ENCODE measurements at places on chromosomes 16 and 17.

DNA sequence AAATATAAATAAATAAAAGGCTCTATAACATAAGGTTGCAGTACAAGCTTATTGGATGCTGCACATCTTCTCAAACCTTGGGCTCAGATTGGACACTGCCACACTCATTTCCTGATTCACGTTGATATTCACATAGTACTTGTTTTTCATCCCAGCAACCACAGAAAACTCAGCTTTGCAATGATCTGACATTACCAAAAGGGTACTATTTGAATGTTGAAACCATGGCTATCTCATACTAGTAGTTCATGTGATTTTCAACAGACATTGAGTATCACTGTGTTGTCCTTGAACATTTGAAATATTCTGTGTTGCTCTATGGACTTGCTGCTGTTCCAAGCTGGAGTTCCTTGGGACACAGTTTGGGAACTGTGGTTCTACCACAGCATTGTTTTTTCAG, 14.0 kb upstream of the DDX52 start:
- no peak for DNase-seq

GRCh38 chr16:54407596-54407995, 121.0 kb upstream of the IRX3 start:
- no peak for DNase-seq

DNA sequence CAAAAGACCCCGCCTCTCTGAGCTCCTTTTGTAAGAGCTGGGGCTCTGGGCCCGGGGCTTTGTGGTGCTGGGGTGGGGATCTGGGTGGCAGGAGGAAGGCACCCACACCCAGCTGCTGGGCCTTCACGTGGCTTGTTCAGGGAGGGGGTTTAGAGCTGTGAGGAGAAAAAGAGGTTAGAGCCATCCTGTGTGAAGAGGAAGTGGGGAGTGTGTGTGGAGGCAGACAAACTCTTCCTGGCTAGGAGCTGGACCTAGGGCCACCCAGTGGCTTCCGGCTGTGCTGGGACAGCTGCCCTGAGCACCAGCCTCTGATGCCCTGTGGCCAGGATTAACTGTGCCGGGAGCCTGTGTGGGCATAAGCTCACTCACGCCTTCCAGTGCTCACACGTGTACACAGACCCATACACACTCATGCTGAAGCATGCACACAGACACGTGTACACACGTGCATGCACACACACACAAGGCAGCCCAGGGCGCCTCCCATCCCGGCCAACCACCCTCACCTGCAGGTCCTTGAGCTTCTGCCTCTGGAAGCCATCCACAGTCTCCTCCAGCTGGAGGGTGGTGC, 7.4 kb downstream of the CIBAR2 start:
- DNase-seq, result peak; percentile 8

GRCh38 chr17:55090079-55090492, 121.5 kb downstream of the STXBP4 start:
- DNase-seq, result peak; percentile 56

DNA sequence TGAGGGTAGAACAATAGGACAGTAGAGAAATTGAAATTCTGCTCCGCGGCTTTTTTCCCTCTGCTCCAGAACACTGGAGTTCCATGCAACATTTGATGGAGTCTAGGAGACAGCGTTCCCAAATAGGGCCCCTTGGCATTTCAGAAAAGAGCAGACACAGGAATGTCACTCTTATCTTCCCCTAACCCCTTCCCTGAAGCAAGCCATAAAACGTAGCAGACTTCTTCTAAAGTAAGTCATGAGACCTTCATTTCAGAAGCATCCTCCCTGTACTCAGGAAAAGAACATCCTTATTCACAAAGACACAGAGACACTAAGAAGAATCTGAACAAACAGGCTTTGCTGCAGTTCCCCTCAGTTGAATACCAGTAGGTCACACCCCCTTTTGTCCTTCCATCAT, 296.1 kb upstream of the SOX9 start:
- DNase-seq, result no peak

DNA sequence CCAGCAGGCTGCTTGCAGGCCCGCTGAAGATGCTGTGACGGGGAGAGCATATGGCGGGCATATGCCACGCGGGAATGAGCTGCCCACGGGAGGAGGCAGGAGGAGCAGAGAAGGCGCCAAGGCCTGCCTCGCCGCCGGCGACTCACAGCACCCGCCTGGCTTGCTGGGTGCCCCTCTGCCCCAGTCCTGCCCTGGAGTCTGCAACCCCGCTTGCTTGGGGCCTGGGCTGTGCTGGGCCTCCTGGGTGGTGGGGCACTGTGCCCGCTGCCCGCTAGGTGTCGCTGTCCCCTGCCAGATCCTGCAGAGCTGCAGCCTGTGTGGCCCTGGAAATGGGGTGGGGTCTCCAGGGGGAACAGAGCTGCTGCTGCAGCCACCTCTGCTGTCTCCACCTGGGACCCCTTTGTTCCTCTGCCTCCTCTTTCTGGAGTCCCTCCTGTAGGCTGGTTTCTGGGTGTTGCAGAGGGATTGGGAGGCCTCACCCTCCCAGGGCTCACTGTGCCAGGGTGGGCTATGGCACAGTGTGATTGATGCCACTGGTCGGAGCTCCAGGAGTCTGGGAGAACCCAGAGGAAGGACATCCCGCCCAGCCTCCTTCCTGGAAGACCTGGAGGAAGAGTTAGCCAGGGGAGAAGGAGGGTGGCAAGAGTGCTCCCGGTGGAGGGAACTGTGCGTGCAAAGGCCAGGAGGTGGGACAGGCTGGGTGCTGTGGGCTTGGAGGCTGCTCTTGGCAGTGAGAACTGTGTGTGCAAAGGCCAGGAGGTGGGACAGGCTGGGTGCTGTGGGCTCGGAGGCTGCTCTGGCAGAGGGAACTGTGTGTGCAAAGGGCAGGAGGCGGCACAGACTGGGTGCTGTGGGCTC, 141.0 kb upstream of the CIBAR2 start:
- DNase-seq, result no peak

- peak; percentile 38 for DNase-seq
Observed at GRCh38 chr17:80101946-80102663, 724 bp downstream of the GAA start.

- no peak for DNase-seq
Observed at GRCh38 chr17:78753316-78754250, 28.5 kb downstream of the CYTH1 start.

DNA sequence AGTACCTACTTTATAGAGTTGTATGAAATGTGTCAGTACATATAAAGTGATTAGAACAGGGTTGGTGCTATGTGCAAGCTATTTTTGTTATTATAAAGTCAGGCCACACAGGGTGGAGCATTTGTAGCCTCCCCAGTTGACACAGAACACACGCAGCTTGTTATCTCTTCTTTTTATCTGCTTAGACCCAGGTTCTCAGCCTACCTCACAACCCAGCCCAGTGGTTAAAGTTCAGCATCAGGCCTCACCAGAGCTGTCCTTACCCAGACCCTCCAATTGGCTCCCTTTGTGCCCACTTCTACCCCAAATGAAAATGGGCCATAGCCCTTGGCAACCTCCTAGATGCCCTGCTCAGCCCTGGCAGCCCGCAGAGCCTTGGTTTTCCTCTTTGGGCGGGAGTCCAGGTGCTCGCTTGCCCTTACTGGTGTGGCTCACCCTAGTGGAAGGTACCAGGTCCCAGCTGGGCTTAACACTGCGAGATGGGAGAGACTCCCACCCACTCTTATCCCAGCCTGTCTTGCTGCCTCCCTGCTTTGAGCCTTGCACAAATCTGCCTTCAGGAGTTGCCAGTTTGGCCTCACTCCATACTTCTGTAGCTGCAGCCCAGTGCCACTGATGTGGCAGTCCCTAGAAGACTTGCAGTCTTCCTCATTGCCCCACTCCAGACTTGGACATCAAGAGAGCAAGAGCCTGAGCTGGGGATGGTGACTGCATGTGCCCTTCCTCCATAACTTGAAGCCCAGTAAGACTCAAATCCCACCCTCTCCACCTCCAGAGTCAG, 1.1 kb upstream of the PIGS start:
- no peak for DNase-seq

DNA sequence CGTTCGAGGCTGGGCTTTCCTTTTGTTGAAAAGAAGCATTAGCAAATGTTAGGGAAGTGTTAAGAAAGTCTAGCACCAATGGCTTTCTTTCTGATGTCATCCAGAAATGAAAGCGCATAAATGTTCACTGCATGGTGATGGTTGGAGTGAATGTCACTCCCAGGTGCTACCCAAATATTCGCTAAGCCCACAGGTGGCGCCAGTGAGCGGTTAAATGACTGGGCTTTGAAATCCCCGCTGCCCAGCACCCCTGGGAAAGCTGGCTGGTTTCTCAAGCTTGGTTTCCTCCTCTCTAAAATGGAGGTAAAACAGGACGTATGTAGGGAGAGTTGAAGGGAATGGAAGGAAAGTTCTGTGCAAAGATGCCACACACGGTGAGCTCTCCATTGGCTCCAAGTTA, 104.4 kb downstream of the IRX5 start:
- no peak for DNase-seq

DNA sequence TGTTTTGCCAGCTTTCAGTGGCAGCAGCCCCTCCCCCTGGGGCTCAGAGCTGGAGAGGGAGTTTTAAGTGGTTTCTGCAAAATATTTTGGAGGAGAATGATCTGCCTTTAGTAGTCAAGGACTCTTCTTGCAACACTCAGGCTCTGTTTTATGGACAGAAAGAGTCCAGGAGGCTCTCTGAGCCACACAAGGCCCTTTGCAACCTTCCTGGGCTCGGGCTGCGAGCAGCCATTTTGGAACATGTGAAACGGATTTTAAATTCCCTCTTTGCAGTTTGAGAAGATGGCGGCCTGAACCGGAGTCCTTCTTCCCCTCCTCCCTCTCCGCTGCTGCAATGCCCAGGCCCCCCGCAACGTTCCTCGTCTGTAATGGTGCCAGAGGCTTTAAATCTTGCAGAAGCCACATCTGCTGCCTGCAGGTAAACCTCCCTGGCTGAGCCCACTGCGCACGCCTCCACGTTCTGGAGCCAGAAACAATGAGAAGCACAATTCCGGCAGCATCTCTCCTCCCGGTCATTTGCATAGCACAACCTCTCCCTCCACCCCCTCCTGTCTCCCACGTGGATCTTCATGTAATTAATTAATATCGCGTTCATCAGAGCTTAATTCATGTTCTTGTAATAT, 386.1 kb downstream of the SEC14L1 start:
- DNase-seq, result no peak

DNA sequence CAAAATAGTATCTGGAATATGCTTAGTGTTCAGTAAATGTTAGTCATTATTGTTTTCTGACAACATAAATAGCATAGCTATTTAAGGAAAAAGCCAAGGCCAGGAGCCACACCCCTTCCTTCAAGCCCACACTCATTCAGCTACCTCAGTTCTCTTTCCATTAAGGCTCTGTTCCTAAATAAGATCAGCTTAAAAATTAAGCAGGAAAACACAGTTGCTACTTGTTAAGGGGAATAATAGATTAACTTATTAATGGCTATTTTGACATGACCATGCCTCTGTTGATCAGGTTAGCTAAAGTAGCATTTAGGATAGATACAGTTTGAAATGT, 158.1 kb downstream of the CHD9 start:
- DNase-seq, result no peak

DNA sequence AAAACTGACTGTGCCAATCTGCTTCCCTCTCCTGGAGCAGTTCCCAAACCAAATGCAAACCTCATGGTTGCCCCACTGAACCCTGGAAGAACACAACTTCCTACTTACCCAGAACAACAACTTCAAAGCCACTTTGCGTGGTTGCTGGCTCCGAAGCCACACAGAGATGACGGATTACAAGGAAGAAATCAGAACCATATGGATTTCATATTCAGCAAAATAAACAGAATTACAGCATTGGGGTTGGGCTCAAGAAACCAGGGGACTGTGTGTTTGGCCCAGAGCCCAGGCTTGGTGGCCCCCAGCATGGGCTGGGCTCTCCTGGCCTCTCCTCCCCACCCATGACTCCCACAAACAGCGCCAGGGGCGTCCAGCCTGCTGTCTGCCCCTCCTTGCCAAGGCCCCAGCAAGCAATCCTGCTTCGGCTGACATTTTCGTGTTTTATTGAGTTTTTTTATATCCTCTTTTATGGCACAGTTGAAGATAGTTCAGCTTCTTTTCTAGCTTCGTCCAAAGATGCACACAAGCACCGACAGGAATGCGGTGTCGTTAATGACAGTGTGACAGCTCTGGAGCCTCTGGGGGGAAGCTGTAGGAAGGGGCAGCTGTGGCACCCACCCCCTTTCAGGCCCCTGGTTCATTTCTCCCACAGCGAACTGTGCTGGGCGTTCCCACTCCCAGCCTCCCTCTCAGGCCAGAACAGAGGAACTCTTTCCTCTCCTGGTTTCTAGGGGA, 137.1 kb downstream of the GAS7 start:
- DNase-seq, result no peak

GRCh38 chr17:44797802-44798201, 32.3 kb downstream of the GJC1 start:
- DNase-seq, result no peak

GRCh38 chr16:27452569-27453493, 50.9 kb downstream of the IL21R start:
- no peak for DNase-seq

DNA sequence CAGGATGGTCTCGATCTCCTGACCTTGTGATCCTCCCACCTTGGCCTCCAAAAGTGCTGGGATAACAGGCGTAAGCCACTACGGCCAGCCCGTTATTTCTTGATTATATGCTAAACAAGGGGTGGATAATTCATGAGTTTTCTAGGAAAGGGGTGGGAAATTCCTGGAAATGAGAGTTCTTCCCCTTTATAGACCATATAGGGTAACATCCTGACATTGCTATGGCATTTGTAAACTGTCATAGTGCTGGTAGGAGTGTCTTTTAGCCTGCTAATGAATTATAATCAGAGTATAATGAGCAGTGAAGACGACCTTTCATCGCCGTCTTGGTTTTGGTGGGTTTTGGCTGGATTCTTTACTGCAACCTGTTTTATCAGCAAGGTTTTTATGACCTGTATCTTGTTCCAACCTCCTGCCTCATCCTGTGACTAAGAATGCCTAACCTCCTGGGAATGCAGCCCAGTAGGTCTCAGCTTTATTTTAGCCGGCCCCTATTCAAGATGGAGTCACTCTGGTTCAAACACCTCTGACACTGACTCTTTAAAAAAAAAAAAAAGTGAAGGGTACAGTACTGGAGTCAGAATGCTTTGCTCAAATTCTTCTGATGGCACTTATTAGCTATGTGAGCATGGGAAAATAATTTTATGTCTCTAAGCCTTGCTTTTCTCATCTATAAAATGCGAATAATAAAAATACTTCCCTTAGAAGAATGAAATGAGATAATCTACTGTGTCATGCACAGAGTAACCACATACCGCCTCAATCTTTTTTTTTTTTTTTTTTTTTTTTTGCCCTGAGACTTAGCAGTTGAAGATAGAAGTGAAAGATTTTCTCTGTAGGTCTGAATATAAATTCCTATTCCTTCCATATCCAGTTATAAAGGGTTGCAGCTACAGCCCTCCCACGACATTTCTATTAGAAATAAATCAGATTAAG, 5.1 kb upstream of the CALCOCO2 start:
- no peak for DNase-seq

- no peak for DNase-seq
Observed at GRCh38 chr17:48850792-48851323, 20.0 kb downstream of the CALCOCO2 start.
